ENCODE measurements at places on chromosomes 5 and 9.

DNA sequence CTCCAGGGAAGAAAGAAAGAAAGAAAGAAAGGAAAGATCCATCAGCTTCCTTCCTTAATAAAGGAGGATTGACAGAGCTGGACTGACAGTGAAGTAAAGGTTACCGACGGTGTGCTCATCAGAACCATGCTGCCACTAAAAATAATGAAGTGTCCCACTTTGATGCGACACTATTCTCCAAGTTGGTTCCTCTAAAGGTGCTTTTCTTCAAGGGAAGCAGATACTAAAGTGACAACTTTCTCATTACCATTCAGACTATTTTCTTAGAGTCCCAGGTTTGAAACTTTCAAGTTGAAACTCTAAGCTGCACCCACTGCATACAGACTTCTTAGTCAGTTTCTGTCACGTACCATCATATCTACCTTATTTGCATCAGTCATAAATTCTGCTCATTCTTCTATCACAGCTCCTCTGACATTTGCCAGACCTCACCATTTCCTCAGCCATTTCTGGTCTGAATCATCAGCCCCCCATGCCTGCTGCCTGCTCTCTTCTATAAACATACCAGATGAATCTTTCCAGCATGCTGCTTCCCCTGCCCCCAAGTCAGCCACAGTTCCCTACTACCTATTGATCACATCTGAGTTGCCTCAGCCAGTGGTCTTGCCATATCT lies 177.6 kb downstream of the DEPDC1B start:
- peak; percentile 0 for DNase-seq

- DNase-seq: no peak
Observed at GRCh38 chr5:110807169-110807568, 68.4 kb downstream of the SLC25A46 start.

- DNase-seq: no peak
Observed at GRCh38 chr9:128215491-128216409, 12.6 kb downstream of the DNM1 start.

- DNase-seq: no peak
Observed at GRCh38 chr9:21479152-21479702, 2.9 kb downstream of the IFNE start.

GRCh38 chr5:109709225-109709624 lies 19.5 kb downstream of the MAN2A1 start:
- no peak for DNase-seq

Data from activated CD4-positive, alpha-beta T cell treated with anti-CD3 and anti-CD28 coated beads, Interleukin-2, Interleukin-4, amounts not matched to agents 100 ng/mL and 50 ng/mL, durations not matched to agents 16 hours and 8 hours (primary cell).